A549 treated with RU486 at 1 μM for 4 hours (cell line): ENCODE measurements at places on chromosomes 13 and 19. TPM values are rescaled to one million over a fixed set of nuclear protein-coding genes. Genes with fewer than 3 reads are reported as not detected.

The GPC5 gene
- not detected in 5 replicates for total RNA-seq

The CABP5 gene
- not detected in 5 replicates for total RNA-seq

The IGFL2 gene
- 0.56 to 0.83 TPM (median 0.67 TPM) in 4 of 5 replicates, not detected in the other for total RNA-seq

The SIGLEC9 gene
- total RNA-seq, result not detected in 5 replicates

The ZFP82 gene
- total RNA-seq, result 1.2 to 2.4 TPM (median 2.2 TPM) in 5 replicates

The ZNF66 gene
- total RNA-seq, result not detected in 5 replicates

The ADGRE1 gene
- total RNA-seq, result 4.3 to 6.9 TPM (median 5.2 TPM) in 5 replicates

The PTH2 gene
- total RNA-seq, result not detected in 5 replicates

The CDX2 gene
- 0.64 to 1.4 TPM (median 0.78 TPM) in 5 replicates for total RNA-seq

The C19orf85 gene
- total RNA-seq, result not detected in 5 replicates
